ENCODE measurements at places on chromosomes 2 and 18.

DNA sequence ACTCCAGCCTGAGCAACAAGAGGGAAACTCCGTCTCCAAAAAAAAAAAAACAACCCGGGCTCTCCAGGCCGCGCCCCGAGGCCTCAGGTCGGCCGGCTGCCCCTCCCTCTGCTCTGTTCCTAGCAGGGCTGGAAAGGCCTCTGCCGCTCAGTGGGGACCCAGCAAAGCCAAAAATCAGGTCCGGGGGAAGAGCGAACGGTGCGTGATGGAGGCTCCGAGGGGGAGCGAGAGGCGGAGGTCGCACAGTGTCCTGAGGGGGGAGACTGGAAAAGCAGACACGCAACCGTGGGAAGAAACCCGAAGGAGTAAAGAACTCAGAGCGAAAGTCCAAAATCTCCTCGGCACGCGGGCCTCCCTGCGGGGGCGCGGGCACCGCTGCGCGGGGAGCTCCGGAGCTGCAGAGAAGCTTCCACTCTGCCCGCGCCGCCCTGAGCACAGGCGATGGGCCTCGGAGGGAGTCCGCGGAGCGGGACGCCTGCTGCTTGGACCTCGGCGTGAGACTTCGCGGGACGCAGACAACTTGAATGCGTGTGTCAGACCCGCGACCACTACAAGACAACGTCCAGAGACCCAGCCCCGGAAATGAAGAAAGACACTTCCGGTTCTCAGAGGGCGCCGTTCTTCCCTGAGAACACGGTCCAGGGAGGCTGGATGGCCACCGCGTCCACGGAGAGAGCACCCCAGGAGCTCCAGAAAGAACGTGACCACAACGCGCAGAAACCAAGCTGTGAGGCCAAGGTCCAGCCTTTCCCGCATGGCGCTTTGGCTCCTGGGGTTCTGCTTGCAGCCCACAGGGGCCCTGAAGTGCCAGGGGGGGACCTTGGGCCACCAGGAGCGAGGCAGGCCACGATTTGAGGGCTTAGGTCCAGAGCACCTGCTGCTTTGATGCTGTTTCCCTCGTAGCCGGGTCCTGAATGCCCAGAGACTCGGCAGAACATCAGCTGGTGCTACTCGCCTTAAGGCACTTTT is 219.8 kb downstream of the DPP10 start:
- no peak for DNase-seq

DNA sequence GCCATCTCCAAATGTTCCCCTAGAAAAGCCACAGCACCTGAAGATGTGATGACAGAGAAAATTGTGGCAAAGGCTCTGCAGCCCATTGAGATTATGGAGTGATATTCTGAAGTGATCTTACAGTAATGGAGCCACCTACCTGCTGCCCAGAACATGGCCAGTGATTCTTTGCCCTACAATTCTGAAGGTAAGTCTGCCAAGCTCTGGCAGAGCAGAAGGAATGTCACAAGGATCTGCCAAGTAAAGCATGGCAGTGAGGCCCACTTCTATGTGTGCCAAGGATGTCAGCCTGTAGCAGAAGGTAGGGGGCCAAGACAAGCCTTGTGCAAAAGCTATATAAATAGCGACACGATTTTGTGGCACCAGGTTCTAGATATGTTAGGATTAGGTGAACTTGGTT is 155.1 kb downstream of the RND3 start:
- no peak for DNase-seq

- DNase-seq = no peak
These were observed 148.0 kb downstream of the ASB1 start for GRCh38 chr2:238574490-238575271.

DNA sequence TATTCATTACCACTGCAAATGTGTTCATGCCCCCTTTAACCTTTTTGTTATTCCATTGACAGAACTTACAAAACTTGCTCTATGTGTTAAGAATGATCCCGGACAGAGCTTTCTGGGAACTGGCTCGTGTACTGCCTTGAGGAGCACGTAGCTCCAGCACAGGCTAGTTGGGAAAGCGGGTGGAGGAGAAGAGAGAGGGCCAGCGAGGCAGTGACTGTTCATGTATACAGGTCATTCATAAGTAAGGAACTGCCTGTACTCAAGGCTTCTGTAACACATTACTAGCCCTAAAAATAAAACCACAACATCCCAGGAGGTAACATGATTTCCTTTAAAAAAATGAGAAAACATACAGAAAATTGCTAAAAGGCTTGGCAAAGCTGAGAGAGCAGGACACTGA is 109.0 kb downstream of the STK39 start:
- DNase-seq = no peak

- no peak for DNase-seq
These were observed 107.8 kb upstream of the ST3GAL5 start for GRCh38 chr2:85996591-85996990.

DNA sequence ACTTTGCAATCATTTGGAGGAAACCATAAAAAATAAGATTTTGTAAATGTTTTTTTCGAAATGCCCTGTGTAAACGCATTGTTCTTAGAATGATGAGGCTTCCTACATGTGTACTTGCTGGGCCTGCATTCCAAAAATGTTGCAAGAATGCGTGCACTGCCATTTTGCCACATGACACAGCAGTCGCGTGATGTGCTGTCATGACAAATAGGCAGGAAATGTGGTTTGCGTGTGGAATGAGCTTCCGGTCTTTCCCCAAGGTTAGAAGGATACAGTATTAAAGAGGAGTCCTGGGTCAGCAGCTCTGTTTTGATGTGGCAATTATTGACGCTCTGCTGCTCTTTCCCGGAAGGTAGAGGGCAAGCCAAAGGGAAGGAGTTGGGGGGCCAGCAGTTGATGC is 18.1 kb upstream of the SERPINB2 start:
- peak; percentile 94 for DNase-seq

- no peak for DNase-seq
These were observed 128.7 kb downstream of the NCKAP5 start for GRCh38 chr2:133439565-133439920.

- DNase-seq = peak; percentile 58
These were observed 36.0 kb upstream of the YPEL5 start for GRCh38 chr2:30110773-30111172.

DNA sequence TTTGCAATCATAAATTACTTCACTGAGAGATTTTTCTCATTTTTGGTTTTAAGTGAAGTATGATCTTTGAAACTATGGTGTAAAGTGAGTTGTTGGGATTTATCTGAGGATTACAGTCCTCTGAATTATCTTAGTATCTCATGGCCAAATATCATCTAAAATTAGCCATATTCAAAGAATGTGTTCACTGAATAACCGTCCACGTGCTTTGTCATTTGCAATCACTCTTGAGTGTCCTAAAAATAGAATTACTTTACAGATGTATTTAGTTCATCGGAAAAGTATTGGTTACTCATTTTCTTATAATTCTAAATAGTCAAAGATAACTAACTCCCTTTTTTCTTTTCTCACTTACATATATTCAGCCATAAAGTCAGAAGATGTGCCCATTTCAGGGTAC is 141.2 kb downstream of the RTN4 start:
- DNase-seq = peak; percentile 78

- DNase-seq = no peak
These were observed 1018.8 kb upstream of the FANCL start for GRCh38 chr2:59259913-59260312.

DNA sequence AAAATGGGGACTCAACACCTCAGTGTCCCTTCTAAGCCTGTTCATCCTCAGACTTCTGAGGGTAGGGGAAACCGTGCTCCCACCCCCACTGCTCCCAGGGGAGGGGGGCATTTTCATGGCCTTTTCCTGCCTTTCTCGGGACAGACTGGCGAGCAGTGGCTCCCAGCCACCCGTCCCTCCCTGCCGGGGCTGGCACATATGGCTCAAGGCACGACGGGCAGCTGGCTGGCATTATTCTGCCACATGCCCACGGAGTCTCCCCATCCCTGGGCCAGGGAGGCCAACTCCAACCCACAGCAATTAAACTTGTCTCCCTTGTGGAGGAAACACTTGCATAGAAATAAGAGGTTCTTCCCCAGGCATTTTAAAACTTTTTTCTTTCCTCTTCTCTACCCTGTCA is 148.5 kb upstream of the CBLN2 start:
- no peak for DNase-seq

DNA sequence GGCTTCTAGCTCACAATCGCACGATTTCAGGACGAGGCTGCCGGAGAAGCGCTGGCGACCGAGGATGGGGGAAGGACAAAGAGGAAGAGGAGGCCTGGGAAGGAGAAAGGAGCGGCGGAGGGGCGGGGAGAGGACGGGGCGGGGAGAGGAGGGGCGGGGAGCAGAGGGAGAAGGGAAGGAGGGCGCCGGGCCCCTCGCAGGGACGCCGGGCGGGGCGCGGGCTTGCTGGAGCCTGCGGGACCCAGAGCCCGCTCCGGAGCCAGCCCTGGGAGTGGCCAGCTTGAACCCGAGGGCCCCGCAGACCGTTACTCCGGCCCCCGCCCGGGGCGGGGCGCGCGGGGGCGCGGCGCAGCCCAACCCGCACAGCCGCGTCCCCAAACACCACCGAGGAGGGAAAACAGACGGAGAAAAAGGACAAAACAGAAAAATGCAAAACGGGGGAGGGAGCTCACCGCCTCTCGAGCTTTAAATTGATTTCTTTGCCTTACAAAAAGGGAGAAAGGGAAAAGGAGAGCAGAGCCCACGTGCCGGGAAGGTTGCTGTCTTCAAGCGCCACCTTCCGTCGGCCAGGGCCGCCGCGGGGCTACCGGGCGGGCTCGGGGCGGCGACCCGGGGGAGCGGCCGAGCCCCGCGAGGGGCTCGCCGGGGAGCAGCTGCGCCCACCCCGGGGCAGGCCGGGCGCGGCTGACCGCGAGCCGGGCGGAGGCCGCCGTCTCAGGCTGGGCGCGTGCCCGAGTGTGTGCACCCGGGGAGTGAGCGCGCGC is 781 bp upstream of the SOX11 start:
- DNase-seq = peak; percentile 75

DNA sequence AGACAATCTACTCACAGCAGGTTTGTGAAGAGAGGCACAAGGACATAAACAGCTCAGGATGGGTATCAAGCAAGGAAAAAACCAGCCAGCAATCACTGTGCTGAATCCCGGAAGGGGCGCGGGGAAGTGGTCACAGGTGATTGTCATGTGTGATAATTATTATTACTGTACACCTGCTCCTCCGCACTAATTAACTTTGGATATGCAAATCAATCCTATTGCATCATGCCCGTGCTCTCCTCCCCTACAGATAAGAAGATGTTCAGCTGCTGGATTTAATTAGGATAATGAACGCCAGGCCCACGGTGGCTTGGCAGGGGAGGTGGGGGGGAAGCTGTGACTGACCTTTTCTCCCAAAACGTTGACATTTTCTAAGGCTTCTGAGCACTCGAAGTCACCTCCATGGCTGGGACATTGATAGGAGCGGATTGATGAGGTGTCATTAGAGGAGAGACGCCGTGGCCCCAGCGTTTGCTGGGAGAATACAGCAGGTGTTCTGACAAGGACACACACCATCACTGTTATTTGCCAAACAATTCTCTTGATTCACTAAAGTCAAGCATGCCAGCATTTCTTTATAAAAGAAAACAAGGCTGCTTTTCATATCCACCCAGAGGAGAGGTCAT is 160.3 kb upstream of the VRK2 start:
- DNase-seq = no peak

GRCh38 chr18:55790296-55790695 is 202.3 kb upstream of the TCF4 start:
- DNase-seq = peak; percentile 95

DNA sequence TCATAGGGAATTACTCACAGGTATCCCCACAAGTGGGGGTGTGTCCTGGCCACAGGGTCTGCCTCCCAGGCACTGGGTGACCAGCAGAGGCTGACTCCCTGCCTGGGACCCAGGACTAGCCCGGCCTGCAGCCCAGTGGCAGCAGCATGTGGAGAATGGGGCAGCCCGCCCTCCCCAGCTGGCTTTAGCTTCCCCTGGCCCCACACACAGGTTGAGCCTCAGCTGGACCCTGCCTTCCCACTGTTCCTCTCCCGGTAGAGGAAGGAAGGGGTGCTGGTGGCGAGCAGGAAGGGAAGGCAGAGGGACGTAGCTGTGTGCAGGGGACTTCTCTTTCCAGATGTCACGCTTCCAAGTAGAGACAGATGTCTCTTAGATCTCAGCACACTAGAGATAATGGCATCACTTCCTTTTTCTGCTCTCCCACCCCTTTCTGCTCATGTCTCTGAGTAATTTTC is 51.4 kb downstream of the EMILIN2 start:
- DNase-seq = peak; percentile 68

GRCh38 chr2:76274676-76275075 is 564.0 kb upstream of the GCFC2 start:
- no peak for DNase-seq

- DNase-seq = no peak
These were observed 106.9 kb upstream of the OTOS start for GRCh38 chr2:240247241-240247867.

DNA sequence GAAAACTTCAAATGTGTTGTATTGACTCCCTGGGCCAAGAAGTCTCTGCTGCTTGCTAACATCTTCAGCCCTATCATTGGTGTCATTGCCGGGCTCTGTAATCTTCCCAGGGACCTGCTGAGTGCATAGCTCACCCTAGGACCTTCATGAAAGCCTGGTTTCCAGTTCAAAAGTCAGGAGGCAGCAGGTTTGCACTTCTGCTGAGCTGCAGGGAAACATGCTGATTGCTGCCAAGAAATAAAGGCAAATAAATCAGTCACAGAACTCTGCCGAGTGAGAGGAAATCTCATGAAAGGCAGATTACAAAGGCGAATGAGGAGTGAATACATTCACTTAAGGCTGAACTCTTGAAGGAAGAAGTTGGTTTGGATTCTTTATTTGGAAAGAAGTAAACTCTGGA is 1947.6 kb upstream of the CELF4 start:
- no peak for DNase-seq

- peak; percentile 40 for DNase-seq
These were observed 29.6 kb downstream of the TCF7L1 start for GRCh38 chr2:85162746-85163301.

DNA sequence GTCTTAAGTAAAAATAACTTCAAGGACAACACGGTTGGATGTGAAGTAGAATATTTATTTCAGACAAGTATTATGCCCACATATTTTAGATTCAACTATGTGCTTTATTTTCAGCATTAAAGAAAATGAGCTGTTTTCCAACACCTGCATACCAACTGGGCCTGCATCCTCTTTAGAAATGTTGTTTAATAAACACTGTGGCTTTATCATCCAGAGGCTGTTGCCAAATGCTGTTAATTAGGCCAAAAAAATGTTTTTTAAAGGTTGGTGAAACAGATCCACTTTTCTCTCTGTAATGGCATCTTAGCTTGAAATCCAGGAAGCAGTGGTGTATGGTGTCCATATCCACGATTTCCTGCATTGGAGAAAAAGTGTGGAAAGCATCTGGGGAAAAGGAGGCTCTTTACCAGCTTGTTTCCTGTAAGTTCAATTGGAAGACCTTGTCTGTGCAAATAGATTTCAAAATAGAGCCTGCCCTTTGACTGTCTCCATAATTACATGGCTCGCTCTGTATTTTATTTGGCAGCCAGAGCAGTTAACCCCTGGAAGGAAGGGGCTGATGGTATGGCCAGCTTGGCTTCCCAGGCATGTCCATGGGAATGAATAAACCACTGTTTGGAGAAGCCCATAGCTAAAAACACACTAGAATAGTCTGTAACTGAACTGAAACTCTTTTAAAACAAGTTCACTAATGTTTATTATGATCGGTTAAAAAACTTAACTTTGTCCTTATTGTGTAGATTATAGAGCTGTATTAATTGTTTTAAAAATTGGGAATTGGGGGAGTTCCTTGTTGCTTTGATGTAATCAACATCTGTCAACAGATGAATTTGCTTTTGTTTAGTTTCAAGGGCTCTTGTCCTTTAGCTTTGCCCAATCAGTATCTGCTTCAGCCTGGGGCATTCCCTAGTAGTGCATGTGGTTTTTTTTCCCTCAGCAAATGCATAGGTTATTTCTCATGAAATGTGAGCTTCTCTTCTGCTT is 33.0 kb upstream of the DLX1 start:
- peak; percentile 66 for DNase-seq

GRCh38 chr18:2656237-2656980 is 883 bp downstream of the SMCHD1 start:
- DNase-seq = peak; percentile 59

- DNase-seq = peak; percentile 81
These were observed 9.1 kb upstream of the B3GNT7 start for GRCh38 chr2:231386446-231386845.

Data from EH (cell line).